Mucosa of gallbladder (tissue), 1 donor: ENCODE measurements at places on chromosomes 12 and 14.

DNA sequence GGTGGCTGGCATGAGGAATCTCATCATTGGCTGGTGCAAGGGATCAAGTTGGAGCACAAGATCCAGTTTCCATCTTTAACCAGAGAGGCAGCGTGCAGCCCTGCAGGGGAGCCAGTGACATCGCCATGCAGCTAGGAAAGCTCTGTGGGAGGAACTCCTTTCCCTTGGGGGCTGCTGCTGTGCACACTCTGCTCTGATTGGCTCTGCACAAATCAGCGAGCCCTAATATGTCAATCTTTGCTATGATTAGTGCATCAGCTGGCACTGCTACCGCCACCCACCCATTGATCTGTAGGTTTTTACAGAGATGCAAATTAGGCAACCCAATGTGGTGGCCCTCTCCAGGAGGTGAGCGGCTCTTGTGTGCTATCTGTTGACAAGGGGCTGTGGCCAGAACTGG, 262.6 kb downstream of the PCNX1 start:
- no peak for DNase-seq

DNA sequence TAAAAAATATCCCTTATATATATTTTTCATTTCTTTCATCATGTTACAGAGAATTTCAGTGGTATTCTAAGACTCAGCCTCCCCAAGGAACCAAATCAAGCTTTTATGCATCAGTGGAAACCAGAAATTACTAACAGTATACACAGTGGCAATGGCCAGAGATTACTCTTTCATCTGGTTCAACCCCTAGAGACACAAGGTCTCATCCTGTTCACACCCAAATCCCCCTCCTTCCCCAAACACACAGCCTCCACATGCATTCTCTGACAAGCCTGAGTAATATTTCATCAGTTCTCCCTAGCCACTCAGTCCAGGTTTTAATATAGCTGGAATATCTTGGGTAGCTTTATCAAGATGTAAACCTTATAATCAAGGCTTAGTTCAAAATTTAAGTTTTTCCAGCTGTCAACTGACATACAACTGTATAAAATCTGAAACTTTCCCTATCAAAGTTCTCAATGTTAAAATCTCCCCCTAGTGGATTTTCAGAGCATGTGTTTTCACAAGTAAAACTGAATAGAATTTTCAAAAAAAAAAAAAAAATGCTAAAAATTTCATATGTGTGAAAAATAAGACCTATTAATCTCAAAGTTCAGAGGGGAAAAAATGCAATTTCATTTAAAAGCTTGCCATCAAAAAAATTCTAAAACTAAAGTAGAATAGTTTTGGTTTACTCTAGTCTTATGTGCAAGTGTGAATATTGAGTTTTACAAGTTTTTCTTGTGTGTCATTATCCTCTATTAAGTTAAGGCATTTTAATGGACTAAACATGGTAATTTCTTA, 10.5 kb upstream of the SSTR1 start:
- DNase-seq = no peak

GRCh38 chr12:85329913-85330312, 49.9 kb downstream of the ALX1 start:
- no peak for DNase-seq

- no peak for DNase-seq
Measured at GRCh38 chr12:116423094-116423493, 136.1 kb upstream of the MAP1LC3B2 start.
